Sigmoid colon (tissue), 7 donors: ENCODE measurements at places on chromosomes 4 and X. TPM values are rescaled to one million over a fixed set of nuclear protein-coding genes. Genes with fewer than 3 reads are reported as not detected.

MND1 gene
- total RNA-seq: 2.4 TPM

DMD gene
- 260 TPM for total RNA-seq

GBA3 gene
- total RNA-seq: not detected

ATP2B3 gene
- total RNA-seq: 0.36 TPM

VCX2 gene
- not detected for total RNA-seq

DCLK2 gene
- total RNA-seq: 30.7 TPM

SLC10A4 gene
- 0.99 TPM for total RNA-seq

TCEAL6 gene
- 1.8 TPM for total RNA-seq

MGARP gene
- 0.68 TPM for total RNA-seq

F8A3 gene
- 23.5 TPM for total RNA-seq

FGD1 gene
- 3.2 TPM for total RNA-seq

MAGEB2 gene
- total RNA-seq: not detected

TBC1D9 gene
- 10.2 TPM for total RNA-seq

TMSB15C gene
- total RNA-seq: 9.4 TPM

SYNPO2 gene
- total RNA-seq: 1,081 TPM

GABRB1 gene
- total RNA-seq: 0.36 TPM

NLGN4X gene
- 6.4 TPM for total RNA-seq

FOXR2 gene
- not detected for total RNA-seq

RTL3 gene
- 1.8 TPM for total RNA-seq

RAB41 gene
- not detected for total RNA-seq

ZCCHC18 gene
- total RNA-seq: 1.8 TPM

GC gene
- total RNA-seq: not detected

NUDT11 gene
- total RNA-seq: 3.3 TPM

FABP2 gene
- not detected for total RNA-seq

PDE6B gene
- 0.41 TPM for total RNA-seq

IL13RA1 gene
- total RNA-seq: 42.1 TPM
